Activated CD4-positive, alpha-beta T cell treated with anti-CD3 and anti-CD28 coated beads, Interleukin-2, amount 50 U/mL, for 16 hours (primary cell): ENCODE measurements at places on chromosomes 3 and 15.
A peak's percentile ranks its signal among the peaks of the same experiment; 100 is the strongest.

DNA sequence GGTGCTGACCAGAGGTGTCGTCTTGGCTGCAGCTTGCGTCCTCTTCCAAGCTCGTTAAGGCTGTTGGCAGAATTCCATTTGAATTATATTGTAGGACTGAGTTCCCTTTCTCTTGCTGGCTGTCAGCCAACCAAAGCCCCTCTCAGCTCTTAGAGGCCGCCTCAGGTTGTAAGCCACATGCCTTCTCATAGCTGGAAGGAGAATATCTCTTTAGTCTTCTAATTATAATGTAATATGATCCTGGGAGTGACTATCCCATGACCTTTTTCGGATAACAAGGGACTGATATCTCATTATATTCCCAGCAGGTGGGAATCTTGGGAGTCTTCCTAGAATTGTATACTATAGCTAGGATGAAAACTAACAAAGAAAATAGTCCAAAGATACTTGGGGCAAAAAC lies 4.8 kb downstream of the SCG5 start:
- DNase-seq: no peak

DNA sequence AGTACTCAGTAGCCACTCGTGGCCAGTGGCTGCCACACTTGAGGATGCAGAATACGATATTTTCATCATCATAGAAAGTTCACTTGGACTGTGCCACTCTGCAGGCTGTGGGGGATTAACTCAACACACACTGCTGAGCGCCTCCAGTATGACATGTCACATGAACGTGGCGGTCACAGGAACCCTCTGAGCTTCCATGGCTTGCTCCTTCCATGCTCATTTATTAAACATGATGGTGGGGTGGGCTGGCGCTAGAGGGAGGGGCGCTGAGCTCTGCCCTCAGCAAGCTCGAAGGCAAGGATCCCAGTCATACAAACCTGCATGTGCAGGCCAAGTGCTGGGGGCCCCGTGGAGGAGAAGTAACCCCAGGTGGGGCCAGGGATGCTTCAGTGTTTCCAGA lies 85.5 kb downstream of the WNT7A start:
- no peak for DNase-seq

- DNase-seq: no peak
Observed at GRCh38 chr15:39381517-39381916, 199.4 kb upstream of the THBS1 start.

DNA sequence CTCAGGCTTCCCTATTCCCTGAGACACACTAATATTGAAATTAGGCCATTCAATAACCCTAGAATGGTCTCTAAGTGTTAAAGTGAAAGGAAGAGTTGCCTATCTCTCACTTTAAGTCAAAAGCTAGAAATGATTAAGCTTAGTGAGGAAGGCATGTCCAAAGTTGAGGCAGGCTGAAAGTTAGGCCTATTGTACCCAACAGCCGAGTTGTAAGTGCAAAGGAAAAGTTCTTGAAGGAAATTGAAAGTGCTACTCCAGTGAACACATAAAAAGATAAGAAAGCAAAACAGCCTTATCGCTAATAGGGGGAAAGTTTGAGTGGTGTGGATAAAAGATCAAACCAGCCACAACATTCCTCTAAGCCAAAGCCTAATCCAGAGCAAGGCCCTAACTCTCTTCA lies 117.9 kb upstream of the SPATA12 start:
- peak; percentile 68 for DNase-seq
